ENCODE measurements at places on chromosomes 3 and 15.

DNA sequence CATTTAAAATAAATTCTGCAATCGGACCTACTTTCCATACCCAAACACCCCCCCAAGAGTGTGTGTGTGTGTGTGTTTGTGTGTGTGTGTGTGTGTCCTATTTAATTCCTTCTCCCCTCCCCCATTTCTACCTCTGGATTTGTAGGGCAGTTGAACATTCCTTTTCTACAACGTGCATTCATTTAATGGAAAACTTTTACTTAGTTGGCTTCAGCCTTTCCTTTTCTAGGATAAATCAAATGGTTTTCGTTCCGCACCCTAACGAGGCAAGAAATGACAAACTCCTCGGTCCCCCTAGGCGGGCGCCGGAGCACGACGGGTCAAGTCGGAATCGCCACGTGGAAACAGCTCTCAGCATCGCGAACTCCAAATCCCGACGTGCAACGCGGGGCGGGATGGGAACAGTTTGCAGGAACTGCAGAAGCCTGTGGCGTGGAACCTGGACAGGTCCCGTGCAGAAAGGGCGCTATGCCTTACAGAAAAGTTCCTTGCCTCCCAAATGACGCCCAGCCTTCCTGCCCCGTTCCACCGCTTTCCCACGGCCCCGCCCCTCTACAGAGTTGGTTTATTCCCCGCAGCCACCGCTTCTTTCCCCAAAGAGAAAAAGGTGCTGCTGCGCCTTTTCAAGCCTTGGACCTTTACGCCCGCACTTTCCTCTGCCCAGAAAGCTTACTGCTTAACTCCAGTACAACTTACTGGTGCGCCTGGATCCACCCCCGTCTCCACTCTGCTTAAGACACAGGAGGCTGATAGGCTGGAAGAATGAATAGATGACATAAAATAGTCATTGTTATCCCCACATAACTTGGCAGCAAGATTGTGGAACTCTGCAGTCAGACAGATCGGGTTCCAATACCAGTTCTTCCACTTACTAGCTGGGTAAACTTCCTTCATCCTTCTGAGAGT, 1.1 kb upstream of the EIF2B5 start:
- peak; percentile 90 for DNase-seq

DNA sequence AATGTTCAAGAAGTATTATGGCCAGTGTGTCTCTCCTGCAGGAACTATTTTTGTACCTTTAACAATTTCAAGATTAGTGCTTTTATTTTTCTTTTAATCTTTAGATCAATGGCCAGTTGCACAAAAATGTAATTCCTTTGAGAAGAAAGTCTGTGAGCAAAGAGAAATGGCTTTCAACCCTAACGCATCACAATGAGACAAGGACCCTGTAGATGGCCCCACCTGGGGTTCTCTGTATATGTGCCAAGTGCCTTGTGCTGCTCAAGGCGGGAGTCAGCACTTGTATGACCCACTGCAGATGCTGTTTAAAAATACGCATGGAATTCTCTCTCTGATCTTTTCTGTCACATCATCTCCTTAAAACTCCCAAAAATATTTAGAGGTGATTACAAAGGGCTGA, 453.4 kb downstream of the OCA2 start:
- DNase-seq, result no peak

GRCh38 chr15:25600751-25601150, 161.9 kb upstream of the UBE3A start:
- DNase-seq, result no peak

DNA sequence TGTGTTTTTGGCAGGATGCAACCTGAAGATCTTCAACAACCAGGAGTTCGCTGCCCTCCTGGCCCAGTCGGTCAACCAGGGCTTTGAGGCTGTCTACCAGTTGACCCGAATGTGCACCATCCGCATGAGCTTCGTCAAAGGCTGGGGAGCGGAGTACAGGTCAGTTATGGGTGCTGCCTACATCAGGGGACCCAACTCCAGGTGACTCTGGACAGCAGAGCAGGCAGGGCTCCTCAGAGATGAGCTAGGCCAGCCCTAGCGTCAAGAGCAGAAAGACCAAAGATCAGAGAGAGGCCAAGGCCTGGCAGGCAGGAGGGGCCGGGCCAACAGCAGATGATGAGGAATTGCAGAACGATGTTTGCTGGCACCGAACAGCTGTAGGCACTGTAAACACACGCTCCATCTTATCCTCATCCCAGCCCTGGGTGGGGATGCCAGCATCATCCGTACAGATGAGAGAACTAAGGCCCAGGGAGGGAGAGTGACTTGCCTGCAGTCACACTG, 67.1 kb downstream of the AAGAB start:
- no peak for DNase-seq

DNA sequence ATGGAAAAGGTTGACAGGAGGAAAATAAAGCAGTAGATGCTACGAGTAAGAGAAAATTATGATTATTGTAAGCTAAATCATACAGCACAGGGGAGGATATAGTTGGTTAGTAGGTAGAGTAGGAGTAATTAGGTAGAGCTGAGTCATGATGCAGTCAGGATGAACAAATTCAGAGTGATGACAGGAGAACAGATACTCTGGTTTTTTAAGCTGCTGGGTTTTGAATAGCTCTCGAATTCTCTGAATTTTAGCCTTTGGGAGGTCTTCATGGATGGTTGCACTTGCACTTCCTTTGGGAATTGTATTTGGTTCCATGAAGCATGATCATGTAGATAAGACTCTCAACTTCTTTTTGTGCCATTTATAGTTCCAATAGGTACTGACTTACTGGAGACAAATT, 96.2 kb downstream of the ECT2 start:
- DNase-seq, result no peak

- DNase-seq, result no peak
Measured at GRCh38 chr15:76382987-76383728, 46.6 kb downstream of the ISL2 start.

DNA sequence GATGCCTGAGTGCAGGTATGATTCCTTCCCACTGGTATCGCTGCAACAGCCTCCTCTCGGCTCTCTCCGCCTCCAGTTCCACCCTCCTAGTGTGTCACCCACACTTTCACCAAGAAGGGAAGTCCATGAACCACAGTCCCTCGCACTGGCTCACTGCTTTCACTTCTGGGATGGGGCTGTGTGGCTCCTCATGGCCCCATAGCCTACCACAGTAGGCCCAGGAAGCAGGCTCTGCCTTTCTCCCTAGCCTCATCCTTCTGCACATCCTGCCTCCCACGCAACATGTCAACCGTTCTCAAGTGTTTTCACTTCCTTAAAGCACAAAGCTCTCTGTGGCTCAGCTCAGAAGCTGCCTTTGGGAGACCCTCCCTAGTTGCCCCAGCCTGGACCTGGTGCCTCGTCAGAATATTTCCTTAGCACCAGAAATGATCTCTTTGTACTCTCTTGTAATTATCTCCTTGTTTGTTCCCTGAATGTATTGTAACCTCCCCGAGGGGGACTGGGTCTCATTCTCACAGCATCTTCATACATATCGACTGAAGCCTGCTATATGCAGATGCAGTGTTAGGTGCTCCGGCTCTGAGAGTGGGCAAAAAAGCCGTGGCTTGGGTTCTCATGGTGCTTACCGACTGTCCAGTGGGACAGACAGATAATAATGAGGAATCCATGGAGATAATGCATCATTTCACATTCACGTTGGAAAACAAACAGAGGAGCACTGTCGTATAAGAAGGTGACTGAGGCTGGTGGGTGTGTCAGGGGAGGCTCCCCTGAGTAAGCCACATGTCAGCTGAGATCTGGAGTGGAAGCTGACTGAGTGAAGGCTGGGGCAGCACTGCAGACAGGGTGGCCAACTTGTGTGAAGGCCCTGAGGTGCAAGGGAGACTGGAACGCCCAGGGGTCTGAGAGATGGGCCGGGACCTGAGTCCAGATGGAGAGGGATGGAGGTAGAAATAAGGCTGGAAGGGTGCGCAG, 107.1 kb downstream of the DGKG start:
- no peak for DNase-seq

DNA sequence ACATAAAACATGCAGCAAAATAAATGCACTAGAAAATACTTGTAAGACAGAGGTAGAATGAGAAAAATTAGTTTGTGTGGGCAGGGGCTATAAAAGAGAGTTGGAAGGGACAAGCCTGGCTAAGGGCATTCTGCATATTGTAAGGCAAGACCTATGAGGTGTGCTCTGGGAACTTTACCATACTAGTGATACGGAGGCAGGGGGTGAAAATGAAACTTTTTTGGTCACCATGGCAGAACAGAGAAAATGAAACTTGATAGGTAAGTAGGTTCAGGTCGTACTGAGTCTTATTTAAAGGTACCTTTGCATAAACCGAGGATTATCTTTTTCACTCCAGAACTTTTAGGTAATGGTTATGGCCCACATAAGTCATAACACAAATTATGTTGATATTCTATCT, 74.7 kb upstream of the ACKR4 start:
- no peak for DNase-seq

- DNase-seq, result no peak
Measured at GRCh38 chr3:59811160-59811559, 761.3 kb upstream of the CFAP20DC start.

GRCh38 chr3:127077505-127078064, 94.7 kb downstream of the PLXNA1 start:
- DNase-seq, result peak; percentile 67

GRCh38 chr3:53416530-53416929, 69.2 kb upstream of the DCP1A start:
- DNase-seq, result no peak

DNA sequence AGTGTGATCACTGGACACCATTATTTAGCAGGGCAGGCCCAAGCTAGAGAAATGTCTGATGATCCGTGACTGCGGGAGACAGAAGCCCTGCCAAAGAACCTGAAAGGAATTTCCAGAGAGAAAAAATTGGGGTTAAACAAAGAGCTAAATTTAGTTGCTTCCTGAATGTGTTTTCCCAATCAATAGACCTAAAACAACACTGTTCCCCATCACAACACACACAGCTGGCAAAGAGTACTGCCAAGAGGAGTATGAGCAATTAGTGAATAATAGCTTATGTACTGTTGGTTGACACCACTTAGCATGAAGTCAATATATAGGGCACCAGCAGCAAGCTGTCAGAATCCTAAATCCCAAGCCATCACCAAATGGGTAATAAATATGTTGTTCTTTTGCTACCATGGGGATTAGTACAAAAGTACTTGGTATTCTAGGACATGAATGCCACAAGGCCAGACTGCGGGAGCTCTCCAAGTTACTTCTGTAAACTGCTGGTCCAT, 35.7 kb downstream of the CLK3 start:
- DNase-seq, result no peak
